ENCODE measurements at places on chromosomes 1 and 21.
A peak's percentile ranks its signal among the peaks of the same experiment; 100 is the strongest.

DNA sequence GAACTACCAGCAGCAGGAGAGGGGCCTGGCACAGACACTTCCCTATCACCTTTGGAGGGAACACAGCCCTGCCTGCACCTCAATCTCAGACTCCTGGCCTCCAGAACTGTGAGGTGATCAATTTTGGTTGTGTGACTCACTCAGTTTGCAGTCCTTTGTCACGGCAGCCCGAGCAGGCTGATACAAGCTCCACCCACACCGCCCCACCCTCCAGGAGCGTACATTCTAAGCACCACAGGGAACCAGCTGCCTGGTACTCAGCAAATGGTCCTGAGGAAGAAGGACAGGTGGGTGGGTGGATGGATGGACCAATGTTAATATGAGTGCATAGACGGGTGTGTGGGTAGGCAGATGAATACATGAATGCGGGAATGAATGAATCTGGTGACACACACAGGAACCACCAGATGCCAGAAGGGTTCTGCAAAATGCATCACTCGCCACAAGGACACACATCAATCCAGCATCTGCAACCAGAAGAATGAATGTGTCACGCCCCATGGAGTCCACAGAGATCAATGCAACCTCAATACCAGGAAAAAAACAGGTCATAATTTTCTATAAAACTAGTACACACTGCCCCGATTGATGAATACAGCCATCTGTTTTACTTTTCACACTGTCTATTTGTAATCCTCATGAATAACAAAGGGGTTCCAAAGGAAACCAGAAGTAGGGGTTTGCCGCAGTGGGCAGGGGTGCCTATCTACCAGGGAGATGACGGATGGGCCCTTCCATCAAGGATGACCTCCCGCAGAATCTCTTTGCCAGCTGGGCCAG is 284.5 kb downstream of the NPHP4 start:
- no peak for DNase-seq

- no peak for DNase-seq
Measured at GRCh38 chr21:37552496-37553029, 186.0 kb downstream of the DYRK1A start.

DNA sequence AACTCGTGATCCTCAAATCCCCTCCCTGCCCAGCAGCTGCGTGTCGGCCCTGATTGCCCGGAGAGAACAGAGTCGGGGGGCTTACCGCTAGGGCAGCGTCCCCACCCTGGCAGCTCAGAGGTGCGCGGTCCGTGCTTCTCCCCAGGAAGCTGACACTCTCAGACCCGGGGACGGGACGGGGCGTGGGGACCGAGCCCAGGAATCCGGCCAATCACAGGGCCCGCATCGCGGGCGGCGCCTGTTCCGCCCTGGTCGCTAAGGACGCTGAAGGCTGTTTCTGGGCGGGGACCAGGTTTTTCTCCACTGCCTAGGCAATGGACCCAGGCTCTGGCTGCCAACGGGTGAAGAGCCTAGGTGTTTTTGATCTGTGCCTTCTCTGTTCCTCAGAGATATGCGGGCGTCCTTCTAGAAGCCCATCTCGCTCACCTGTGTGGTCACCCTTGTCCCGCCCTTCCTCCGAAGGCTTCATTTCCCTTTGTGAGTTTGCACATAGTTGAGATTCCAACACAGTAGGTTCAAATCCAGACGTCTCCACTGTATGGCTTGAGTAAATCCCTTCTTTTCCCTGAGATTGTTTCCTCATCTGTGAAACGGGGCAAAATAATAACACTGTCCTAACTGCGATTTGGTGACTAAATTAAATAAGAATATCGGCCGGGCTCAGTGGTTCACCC is at the start of gene C1orf87:
Gene C1orf87 (minus strand): TSS at position 166 of the 674 bp plus-strand sequence. CDS start 1,127 bp downstream, outside the sequence.
- no peak for DNase-seq

- DNase-seq = no peak
Measured at GRCh38 chr1:59625384-59625783, 189.4 kb upstream of the HOOK1 start.

- no peak for DNase-seq
Measured at GRCh38 chr1:160159846-160160245, 8.4 kb downstream of the ATP1A4 start.

- no peak for DNase-seq
Measured at GRCh38 chr1:246954126-246954525, 22.4 kb upstream of the AHCTF1 start.

- no peak for DNase-seq
Measured at GRCh38 chr1:234040446-234041317, 136.2 kb downstream of the SLC35F3 start.

DNA sequence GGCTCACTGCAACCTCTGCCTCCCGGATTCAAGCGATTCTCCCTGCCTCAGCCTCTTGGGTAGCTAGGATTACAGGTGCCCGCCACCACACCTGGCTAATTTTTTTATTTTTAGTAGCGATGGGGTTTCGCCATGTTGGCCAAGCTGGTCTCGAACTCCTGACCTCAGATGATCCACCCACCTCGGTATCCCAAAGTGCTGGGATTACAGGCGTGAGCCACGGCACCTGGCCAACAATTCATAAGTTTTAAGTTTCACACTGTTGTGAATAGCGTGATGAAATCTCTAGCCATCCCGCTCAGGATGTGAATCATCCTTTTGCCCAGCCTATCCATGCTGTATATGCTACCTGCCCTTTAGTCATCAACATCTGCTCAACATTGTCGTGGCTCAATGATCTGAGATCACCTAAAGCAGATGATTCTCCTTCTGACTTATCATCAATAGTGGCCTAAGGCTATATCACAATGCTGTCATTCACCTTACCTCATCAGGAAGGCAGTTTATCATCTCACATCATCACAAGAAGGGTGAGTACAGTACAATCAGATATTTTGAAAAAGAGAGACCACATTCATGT is 2.6 kb downstream of the PFDN2 start:
- peak; percentile 16 for DNase-seq

- no peak for DNase-seq
Measured at GRCh38 chr1:162351246-162351842, 25.3 kb downstream of the SPATA46 start.

GRCh38 chr1:44847845-44848244 is 4.8 kb upstream of the PTCH2 start:
- no peak for DNase-seq

DNA sequence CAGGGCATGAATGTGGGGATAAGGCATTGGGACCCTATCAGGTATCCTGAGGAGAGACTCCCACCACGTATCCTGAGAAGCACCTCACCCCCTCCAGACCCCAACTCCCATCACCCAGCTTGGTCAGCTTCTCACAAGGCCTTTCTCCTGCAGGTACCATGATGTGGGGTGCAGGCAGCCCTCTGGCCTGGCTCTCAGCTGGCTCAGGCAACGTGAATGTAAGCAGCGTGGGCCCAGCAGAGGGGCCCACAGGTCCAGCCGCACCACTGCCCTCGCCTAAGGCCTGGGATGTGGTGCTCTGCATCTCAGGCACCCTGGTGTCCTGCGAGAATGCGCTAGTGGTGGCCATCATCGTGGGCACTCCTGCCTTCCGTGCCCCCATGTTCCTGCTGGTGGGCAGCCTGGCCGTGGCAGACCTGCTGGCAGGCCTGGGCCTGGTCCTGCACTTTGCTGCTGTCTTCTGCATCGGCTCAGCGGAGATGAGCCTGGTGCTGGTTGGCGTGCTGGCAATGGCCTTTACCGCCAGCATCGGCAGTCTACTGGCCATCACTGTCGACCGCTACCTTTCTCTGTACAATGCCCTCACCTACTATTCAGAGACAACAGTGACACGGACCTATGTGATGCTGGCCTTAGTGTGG is 1.3 kb downstream of the GPR3 start:
- no peak for DNase-seq

DNA sequence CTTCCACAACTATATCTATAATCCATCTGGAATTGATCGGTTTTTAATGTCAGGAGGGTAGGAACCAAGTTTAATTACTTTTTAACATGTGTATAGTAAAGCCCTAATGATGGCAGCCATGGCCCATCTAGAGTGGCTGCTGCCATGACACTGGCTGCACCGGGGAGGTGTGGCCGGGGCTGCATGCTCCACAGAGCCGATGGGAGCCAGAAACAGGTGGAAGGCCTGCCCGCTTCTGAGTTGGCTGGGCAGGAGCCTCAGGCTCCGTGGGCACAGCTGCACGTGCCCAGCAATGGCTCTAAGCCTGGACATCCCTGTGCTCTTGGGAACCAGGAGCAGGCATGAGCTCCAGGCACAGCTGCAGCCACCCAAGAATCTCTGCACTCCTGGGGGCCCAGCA is 73.0 kb downstream of the GBP6 start:
- no peak for DNase-seq

- peak; percentile 40 for DNase-seq
Measured at GRCh38 chr21:44926331-44927101, 5.8 kb upstream of the ITGB2 start.

GRCh38 chr1:76021846-76022245 is 52.7 kb upstream of the ST6GALNAC3 start:
- DNase-seq = no peak

- DNase-seq = no peak
Measured at GRCh38 chr1:155171836-155172731, 1.0 kb downstream of the KRTCAP2 start.

DNA sequence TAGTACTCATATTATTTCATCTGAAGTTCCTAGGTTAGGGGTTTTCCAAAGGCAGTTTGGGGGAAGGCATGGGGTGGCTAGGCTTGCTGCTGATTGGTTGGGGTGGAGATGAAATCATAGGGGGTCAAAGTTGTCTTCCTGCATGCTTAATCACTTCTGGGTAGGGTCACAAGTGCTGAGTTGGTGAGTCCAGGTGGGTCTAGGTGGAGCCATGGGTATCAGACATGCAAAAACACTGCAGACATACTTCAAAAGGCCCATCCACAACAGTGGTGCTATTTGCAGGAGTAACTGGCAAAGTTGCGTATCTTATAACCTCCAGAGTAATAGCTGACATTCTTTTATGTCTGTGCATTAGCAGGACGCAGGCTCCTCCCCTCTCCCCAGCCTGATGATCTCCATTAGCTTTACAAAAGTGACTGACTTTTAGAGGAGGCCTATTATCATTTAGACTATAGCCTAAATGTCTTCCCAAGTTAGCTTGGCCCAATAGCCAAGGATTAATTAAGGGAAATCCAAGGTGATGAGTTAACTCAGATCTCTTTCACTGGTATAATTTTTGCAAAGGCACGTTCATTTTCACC is 374.4 kb upstream of the PRMT6 start:
- DNase-seq = no peak

GRCh38 chr1:156899956-156900718 is 6.6 kb downstream of the PEAR1 start:
- DNase-seq = no peak

GRCh38 chr1:90795431-90795830 is 78.3 kb upstream of the BARHL2 start:
- DNase-seq = no peak

DNA sequence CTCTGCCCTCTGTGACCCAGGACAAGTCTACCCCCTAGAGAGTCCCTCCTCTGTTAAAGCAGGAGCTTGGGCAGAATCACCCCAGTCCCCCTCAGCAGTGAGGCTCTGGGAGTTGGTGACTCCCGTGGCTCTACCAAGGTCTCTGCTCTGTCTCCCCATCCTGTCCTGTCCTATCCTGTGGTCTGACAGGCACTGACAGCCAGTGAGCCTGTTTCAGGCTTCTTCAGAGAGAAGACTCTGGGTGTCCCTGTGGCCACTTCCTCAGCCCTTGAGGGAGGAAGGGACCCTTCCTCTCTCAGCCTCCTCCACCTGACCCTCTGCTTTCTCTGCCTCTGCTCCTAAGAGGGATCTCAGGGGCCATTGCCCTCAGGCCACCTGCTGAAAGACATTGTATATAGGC is 148.7 kb downstream of the FCRL5 start:
- DNase-seq = no peak

DNA sequence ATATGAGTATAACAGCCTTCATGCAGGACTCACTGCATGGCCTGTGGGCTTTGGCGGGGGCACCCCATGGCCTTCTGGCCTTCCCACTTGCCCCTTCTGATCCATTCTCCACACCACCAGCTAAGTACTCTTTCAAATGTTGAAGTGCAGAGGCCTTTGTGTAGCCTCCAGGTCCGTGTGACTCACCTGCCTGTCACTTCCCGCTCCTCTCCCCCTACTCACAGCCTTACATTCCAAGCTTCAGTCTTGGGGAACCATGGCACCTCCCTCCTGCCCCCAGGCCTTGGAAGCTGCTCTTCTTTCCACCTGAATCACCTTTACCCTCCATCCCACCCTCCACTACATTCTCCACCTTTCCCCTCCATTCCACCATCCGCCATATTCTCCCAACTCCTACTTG is 69.6 kb downstream of the PGM1 start:
- DNase-seq = no peak

DNA sequence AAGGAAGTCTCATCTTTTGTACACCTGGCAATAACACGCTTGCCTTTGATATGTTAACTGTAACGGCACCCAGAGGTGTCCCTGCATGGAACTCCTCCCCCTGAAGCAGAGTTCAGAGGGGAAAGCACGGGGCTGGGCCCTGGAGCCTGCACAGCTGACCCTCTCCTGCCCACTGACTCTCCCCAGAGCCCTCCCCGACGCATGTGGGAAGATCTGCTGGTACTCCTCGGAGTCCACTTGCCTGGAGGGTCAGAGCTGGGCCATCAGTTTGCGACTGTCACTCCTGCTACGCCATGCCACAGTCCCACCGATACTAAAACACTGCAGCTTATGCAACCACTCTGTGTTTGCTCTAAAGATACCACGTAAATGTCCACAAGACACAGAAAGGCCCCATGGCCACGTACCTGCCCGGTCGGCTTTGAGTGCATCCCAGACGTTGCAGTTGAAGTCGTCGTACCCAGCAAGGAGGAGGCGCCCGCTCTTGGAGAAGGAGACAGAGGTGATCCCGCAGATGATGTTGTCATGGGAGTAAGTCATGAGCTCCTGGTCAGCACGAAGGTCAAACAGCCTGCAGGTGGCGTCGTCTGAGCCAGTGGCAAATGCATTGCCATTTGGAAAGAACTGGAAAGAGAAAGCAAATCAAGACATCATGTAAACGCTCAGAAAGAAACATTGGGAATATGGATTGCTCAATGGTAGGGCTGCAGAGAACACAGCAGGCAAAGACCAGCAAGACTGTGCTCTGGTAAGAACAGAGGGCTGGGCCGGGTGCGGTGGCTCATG is 10.6 kb upstream of the NADK start:
- DNase-seq = no peak

DNA sequence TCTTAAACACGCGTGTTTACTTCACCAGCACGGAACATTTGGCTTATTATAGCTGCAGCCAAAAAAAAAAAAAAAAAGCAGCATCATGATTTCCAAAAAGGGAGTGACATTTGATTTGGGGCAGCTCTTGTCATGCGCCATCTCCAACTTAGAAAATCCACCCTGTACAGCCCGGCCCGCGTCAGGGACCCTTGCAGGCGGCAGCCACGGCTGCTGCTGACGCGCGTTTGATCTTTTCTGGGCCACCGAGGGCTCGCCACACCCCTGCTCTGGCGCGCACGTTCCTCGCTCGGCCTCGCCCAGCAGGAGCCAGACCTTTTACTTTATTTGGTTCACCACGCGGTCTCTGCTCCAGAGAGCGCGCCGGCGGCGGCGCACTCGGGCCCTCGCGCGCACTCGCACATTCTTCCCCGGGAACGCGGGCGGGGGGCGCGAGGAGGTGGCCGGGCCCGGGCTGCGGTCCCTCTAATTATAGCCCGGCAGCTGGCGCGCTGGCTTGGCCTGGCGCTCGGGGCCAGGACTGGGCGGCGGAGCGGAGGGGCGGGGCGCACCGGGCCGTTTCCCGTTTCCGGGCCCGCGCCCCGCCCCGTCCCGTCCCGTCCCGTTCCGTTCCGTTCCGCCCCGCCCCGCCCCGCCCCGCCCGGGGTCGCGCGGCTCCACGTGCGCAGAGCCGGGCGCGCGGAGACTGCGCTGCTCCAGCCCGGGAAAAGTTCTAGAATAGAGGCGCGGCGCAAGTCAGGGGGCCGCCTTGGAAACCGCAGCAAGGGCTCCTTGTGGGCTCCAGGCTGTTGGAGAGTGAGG is 10.2 kb downstream of the IRF2BP2 start:
- peak; percentile 70 for DNase-seq

GRCh38 chr1:62181532-62181931 is 13.1 kb upstream of the L1TD1 start:
- no peak for DNase-seq

Data from stimulated activated naive CD4-positive, alpha-beta T cell treated with Interleukin-2 at 50 U/mL for 16 hours (primary cell).